Mesothelial cell of epicardium (in vitro differentiated cells): ENCODE measurements at places on chromosomes 12 and 14. TPM values are rescaled to one million over a fixed set of nuclear protein-coding genes. Genes with fewer than 3 reads are reported as not detected.

Gene OAS1
- total RNA-seq: 5.4 to 8.9 TPM (median 6.2 TPM) in 3 replicates

Gene SIRT4
- total RNA-seq: 3.9 to 4.6 TPM (median 4.3 TPM) in 3 replicates

Gene GLT1D1
- 1.3 to 1.6 TPM (median 1.5 TPM) in 3 replicates for total RNA-seq

Gene DBX2
- not detected in 3 replicates for total RNA-seq

Gene EMC9
- 17.7 to 21.3 TPM (median 21.2 TPM) in 3 replicates for total RNA-seq

Gene KRT77
- not detected in 3 replicates for total RNA-seq

Gene KRT82
- total RNA-seq: not detected in 3 replicates

Gene OR4E2
- not detected in 3 replicates for total RNA-seq

Gene GNPTAB
- 33.2 to 35.9 TPM (median 33.6 TPM) in 3 replicates for total RNA-seq

Gene MBD6
- 113 to 121 TPM (median 118 TPM) in 3 replicates for total RNA-seq

Gene TMEM233
- total RNA-seq: not detected in 3 replicates

Gene PTPRQ
- 17.5 to 19.2 TPM (median 18.1 TPM) in 3 replicates for total RNA-seq

Gene TC2N
- total RNA-seq: 8.5 to 11.6 TPM (median 9.9 TPM) in 3 replicates

Gene AKAP5
- 2.0 to 2.1 TPM (median 2.1 TPM) in 3 replicates for total RNA-seq

Gene KCTD10
- total RNA-seq: 54.0 to 56.2 TPM (median 54.8 TPM) in 3 replicates

Gene SLC5A8
- not detected in 3 replicates for total RNA-seq
